Stimulated activated CD8-positive, alpha-beta memory T cell treated with anti-CD3 and anti-CD28 coated beads, Interleukin-2, amount 100 ng/mL, for 1 hour (primary cell): ENCODE measurements at places on chromosomes 13 and 19.

- no peak for DNase-seq
These were observed 977.6 kb downstream of the SLITRK5 start for GRCh38 chr13:88648598-88649373.

DNA sequence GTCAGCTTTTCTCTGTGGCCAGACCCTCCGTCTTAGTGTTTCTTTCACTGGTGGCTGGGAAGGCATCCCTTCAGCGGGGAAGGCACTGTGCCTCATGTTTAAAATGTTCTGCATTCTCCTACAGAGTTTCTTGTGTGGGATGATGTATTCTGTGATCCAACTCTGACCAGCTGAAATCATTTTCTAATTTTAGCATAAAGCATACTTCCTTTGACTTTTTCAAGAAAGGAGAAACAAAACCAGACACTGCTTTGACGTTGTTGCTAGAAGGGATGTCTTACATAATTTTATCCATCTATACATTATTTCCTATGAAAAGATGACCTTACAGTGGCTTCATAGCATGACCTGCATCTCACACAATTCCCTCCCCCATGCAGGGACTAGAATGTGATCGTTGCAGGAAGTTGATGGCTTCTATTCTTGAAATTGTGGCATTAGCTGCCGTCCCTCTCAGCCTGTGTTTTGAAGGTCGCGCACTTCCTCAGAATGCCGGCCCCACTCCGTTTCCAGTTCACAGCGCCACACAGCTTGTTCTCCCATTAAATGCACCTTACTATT, 38.6 kb upstream of the TEX29 start:
- DNase-seq = no peak

- DNase-seq = no peak
These were observed 38.8 kb upstream of the GPI start for GRCh38 chr19:34325981-34326787.

DNA sequence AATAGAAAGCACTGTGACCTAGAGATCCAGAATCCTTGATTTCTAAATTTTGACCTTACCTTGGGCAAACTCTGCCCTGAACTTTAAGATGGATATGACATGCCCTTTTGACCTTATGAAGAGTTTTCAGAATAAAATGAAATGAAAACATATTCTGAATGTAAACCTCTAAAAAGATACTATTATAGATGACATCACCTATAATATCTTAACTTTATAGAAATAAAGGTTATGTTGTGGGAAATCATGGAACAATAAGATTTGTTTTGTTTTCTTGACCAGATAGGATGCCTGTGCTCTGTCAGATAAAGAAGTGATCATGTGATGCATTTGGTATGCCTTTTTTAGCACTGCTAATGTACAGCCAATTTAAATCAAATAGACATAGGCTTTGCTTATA, 13.1 kb upstream of the LPAR6 start:
- DNase-seq = no peak

- DNase-seq = no peak
These were observed 31.7 kb downstream of the INSR start for GRCh38 chr19:7262470-7262869.

GRCh38 chr13:22454586-22454985, 726.2 kb upstream of the SGCG start:
- no peak for DNase-seq

DNA sequence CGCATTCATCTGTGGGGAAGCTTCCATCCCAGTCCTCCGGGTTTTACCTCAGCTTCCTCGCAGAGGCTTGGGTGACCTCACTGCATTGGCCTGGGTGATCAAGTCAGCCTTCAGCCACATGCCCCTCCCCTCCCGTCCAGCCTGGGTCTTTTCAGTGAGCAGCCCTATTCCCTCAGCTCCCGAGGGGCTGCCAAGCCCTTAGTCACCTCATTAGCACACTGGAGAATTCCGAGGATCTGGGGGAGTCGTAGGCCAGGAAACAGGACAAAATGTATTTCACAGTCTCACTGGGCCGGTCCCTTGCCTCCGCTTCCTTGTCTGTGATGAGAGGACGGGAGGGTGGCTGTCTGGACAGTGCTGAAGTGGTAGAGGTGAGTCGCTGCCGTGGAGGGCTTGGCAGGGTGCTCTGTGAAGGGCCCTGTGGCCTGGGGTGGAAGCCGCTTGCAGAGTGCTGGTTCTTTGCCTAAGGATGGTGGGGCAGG, 19.9 kb downstream of the KDM4B start:
- DNase-seq = no peak

GRCh38 chr13:79612604-79613003, 131.6 kb downstream of the NDFIP2 start:
- no peak for DNase-seq

- no peak for DNase-seq
These were observed 685 bp downstream of the VWA8 start for GRCh38 chr13:41960211-41960636.

- DNase-seq = no peak
These were observed 1.4 kb upstream of the HSH2D start for GRCh38 chr19:16142032-16142580.

GRCh38 chr13:97194479-97194878, 27.7 kb upstream of the MBNL2 start:
- DNase-seq = no peak

DNA sequence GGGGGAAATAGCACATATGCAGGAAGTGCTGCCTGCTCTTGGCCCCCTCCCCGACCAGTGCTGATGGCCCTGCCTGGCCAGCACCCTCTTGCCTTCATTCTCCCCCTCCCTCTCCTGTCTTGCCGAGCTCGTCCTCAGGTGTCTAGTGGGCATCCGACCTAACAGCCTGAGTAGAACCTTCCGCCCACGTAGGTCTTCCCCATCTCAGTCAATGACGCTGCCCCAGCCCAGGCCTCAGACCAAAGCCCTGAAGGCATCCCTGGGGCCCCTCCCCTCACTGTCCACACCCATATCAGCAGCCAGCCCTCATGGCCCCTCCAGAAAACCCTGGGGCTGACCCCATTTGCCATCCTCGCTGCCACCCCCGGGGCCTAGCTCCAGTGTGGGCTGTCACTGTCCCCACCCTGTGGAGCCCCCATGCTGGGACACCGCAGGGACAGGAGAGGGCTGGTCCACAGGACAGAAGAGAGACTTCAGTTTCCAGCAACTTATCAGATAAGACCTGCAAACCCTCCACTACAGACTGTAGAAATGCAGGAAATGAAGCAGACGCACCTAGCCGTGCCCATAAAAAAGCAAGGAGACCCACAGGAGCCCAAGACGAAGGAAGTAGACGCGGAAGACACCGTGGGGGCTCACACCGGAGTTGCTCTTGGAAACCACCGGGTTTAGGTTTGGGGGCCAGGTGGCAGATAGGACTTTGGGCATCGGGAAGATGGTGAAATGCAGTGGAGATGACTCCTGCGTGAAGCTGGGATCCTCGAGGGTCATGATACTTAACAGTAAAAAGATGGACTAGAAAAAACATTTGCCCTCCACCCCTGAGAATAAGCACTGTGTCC, 38.3 kb downstream of the AP1M1 start:
- DNase-seq = no peak

DNA sequence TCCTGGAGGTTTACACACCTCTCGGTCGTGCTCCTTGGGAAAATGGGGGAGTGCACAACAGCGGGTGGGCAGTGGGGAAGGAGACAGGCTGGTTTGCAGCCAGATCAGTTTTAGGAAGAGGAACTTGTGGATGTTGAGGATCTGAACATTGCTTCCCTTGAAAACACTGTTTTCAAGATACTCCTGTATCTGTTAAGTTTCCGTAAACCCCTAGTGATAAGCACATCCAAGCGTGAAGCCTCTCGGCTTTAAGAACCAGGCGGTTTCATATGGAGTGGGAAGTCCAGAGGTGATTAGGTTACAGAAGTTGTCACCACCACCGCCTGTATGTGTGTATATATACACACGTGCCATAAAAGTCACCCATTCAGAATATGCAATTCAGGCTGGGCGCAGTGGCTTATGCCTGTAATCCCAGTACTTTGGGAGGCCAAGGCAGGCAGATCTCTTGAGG, 47.4 kb downstream of the SIPA1L3 start:
- no peak for DNase-seq

DNA sequence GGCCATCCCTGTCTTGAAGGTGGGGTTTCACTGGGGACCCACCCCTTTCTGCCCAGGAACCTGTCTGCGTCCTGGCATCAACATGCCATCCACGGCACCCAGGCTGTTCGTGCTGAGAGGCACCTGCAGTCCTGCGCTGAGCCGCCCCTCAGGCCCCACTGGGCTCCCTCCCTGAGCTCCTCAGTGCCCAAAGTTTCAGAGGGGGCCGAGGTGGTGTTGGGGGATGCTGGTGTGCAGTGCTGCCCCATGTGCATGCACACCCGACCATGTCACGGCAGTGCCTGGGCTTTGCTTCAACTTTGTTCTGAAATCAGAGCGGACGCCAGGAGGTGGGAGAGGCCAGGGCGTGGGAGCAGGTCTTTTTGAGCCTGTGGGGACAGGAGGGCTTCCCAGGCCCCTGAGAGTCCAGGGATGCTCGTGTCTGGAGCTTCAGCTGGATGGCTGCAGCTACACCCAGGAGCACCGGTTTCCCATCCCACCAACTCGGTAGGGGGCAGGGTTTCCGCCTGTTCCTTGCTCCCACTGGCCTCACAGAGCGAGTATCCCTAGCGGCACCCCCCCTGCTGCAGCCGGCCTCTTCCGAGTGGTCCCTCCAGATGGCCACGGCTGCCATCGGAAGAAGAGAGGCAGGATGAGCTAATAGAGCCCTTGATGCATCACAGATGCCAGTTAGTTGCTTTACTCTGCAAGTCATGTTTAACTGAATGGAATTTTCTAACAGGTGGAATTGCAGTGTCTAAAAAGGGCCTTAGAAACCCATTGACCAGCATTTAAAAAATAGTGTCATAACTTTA, 44.0 kb downstream of the WDFY2 start:
- no peak for DNase-seq

DNA sequence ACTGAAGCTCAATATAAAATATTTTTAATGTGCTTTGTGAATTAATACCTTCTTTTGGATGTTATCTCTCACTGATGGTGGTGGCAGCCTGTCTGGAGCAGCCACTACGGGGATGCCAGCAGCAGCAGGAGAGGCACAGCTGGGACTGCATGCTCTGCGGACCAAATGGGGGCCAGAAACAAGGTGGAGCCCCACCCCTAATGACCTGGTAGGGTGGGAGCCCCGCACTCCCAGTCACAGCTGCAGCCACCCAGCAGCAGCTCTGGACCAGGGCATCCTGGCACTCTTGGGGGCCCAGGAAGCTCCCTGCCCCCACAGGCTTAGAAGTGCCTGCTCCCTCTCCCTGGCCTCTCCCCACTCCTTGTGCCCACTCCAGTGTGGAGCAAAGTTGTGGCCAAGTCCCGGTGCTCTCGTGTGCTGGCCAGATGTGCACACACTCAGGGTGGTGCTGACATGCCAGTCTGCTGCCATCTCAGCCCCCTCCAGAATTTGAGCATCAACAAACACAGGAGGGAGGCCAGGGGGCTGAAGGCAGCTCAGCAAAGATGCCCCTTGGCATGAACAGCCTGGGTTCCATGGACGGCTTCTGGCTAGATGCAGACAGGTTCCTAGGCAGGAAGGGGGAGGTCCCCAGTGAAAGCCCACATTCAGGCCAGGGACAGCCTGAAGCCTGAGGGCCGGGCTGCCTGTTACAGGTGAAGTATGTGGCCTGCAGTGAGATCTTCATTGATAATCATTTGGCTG, 696.7 kb upstream of the SLITRK5 start:
- no peak for DNase-seq

DNA sequence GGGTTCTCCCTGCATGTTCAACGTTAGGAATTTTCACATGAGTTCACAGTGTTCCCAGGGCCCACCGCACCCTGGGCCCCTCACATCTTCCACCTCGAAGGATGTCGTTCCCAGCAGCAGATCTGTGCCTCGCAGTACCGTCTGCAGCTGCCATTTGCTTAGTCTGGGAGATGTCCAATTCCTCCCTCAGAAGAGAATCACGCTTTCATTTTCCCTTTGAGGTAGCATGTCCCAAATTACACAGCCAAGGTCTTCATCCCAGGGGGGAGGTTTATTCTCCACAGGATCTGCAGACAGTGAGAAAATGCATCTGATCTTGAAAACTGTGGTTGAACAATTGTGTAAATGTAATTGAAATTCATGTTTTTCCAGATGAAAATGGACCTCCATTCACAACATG, 150.2 kb downstream of the DCT start:
- no peak for DNase-seq

GRCh38 chr19:18422530-18423191, 3.5 kb downstream of the SSBP4 start:
- DNase-seq = no peak

DNA sequence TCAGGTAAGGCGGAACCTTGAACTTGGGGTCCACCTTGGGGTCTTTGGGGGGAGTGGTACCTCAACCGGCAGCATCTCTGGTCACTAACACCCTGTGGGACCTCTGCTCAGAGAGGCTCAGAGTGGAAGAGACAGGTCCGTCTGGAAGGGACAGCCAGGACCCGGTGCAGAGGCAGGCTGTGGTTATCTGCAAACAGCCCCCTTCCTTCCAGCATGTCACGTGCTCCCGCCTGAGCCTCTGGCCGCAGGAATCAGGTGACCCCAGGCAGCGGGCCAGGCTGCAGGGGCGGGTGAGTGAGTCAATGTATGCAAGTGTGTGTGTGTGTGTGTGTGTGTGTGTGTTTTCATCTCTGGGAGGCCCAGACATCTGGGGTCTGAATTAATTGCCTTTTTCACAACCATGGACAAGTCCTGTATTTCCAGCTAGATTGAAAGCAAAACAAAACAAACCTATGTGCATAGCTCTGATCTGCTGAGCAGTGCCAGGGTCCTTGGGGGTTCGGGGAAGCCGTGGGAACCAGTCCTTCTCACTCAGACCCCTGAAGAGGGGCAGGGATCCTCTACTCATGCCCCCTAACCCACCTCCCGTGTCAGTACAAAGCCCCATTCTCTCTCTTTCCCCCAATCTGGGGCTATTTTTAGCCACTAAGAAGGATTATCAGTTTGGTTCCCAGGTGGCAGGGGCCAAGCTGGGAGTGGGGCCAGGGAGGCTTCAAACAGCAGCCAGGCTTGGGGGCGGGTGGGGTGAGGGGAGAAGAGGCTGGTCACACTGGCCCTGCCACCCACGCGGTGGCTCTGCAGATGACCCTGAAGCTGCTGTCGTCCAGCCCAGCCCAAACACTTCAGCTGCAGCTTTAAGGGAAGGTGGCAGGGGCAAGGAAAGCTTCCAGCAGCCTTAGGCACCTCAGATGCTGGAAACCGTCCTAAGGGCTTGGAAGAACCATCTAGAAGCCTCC, 31.4 kb downstream of the CERS4 start:
- peak; percentile 40 for DNase-seq

DNA sequence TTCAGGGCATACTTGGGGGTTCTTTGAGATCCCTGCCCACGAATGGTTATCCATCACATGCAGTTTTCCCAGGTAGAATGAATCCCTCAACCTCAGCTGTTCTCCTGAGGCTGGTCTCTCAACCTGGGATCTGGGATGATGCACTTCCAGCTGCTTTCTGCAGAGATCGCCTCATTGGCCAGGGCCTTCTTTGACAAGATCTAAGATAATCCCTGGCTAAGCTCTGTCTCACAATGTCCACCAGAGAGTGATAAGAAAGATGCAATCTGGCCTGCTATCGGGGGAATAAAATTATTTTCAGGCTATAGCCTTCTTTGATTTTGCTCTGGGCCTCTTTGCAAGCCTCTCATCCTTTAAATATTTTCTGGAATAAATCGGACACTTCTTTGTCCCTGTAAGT, 1021.1 kb downstream of the EFNB2 start:
- DNase-seq = no peak
